ENCODE measurements at places on chromosomes 2 and 18. TPM values are rescaled to one million over a fixed set of nuclear protein-coding genes. Genes with fewer than 3 reads are reported as not detected.

SPATA3 gene
- not detected for total RNA-seq

PKDCC gene
- total RNA-seq, result 103 TPM

LYPD6 gene
- not detected for total RNA-seq

CNDP1 gene
- 0.11 TPM for total RNA-seq

DSG1 gene
- total RNA-seq, result 1.1 TPM

PFN4 gene
- 0.79 TPM for total RNA-seq

AFF3 gene
- 7.3 TPM for total RNA-seq

CELF4 gene
- 0.36 TPM for total RNA-seq

SPTBN1 gene
- total RNA-seq, result 643 TPM

MAPK4 gene
- 86.9 TPM for total RNA-seq

FNDC4 gene
- 2.9 TPM for total RNA-seq

ABCG5 gene
- total RNA-seq, result not detected

OXER1 gene
- total RNA-seq, result 0.38 TPM

RNF144A gene
- 11.7 TPM for total RNA-seq

TLX2 gene
- not detected for total RNA-seq

NEU4 gene
- total RNA-seq, result 0.42 TPM

CCDC142 gene
- total RNA-seq, result 5.8 TPM

NGEF gene
- total RNA-seq, result 0.64 TPM

DOCK10 gene
- total RNA-seq, result 3.0 TPM

TRIM43B gene
- total RNA-seq, result not detected

SKOR2 gene
- not detected for total RNA-seq

Data from heart right ventricle (tissue), 16 donors.